Lower leg skin (tissue), 4 donors: ENCODE measurements at places on chromosomes 16 and 17. TPM values are rescaled to one million over a fixed set of nuclear protein-coding genes. Genes with fewer than 3 reads are reported as not detected.

Gene KRT25
- 0.59 TPM for total RNA-seq

Gene KLHL10
- not detected for total RNA-seq

Gene MTHFSD
- total RNA-seq = 25.1 TPM

Gene SLC16A6
- total RNA-seq = 5.8 TPM

Gene RGS11
- total RNA-seq = 0.86 TPM
